DMS153 (cell line): ENCODE measurements at places on chromosomes 1 and 21.

GRCh38 chr1:12179111-12179519 lies 12.3 kb downstream of the TNFRSF1B start:
- DNase-seq, result no peak

- no peak for DNase-seq
Measured at GRCh38 chr1:113416496-113416895, 26.2 kb downstream of the MAGI3 start.

GRCh38 chr1:59375321-59376220 lies 78.7 kb downstream of the FGGY start:
- no peak for DNase-seq

GRCh38 chr21:28818663-28819278 lies 173.9 kb downstream of the LTN1 start:
- no peak for DNase-seq

- no peak for DNase-seq
Measured at GRCh38 chr1:239617731-239618130, 231.4 kb downstream of the CHRM3 start.

DNA sequence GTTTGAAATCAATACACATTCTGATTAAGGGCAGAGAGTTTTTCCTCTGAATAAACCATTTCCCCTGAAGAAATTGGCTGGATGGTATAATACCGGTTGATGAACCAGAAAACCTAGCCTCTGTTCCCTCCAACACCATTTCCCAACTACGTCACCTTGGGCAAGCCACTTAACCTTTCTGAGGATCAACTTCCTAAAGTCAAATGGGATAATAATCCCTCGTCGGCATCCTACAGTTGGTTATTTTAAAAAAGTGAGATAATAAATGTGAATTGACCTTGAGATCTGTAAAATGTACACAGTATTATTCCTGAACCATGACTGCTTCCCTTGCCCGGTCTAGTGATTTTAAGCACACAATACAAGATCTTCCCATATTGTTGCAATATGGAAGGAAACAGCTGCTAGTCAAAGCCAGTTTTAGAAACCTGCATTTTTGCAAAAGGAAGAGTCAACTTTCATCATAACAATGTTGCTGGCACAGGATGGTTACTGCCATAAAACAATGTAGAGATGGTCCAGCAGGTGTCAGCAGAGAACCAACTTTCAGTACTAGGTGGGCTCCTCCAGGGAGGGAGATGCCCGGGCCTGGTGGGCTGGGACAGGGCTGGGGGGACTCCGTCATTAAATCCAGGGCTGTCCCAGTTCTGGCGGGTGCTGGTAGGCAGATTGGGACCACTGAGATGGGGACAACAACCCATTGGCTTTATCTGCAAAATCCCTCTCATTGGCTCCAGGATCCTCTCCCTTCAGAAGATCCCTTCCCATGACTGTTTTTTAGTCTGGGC lies 5.2 kb upstream of the HLX start:
- DNase-seq, result no peak

- DNase-seq, result no peak
Measured at GRCh38 chr1:172640111-172640510, 18.8 kb upstream of the FASLG start.
